H7 (cell line): ENCODE measurements at places on chromosomes 2 and 18.

GRCh38 chr18:77896586-77897252 lies 647.1 kb downstream of the GALR1 start:
- no peak for DNase-seq

DNA sequence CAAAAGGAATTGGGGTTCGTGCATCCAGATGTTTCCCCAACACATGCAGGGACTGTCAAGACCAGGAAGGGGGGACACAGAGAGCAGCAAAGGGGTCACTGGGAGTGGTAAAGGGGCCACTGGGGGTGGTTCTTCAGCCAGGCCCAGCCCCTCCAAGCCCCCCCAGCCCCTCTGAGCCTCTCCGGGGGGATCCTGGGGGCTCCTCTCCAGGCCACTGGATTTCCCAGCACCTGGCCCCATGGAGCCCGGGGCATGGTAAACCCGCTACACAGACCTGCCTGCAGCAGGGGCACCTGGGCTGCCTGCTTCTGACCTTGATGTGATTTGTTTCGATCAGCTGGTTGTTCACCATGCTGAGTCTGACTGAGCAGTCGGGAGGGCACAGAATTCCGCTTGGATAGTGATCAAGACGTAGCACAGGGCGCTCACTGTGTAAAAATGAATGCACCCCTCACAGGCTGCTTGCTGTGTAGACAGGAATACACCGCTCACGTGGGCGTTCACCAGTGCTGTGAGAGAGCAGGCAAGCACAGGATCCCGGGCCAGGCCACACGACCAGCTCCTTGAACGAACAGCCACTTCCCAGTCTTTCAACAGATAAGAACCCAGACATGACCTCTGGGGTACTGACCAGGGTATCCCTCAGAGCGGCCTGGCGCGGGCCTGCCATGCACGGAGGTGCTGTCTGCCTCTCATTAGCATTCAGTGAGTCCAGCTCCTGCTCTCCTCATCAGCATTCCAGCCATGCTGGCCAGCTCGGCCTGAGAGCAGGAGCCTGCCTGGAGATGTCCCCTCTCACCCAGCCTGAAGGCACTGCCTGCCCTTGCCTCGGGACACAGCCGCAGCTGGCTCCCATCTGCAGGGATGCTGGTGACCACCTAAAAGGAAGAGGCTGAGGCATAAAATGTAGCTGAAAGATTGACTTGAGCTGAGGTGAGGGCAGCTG lies 73.3 kb upstream of the OTOS start:
- peak; percentile 53 for DNase-seq

- peak; percentile 72 for DNase-seq
Measured at GRCh38 chr18:7577706-7578105, 10.6 kb downstream of the PTPRM start.

- DNase-seq = no peak
Measured at GRCh38 chr2:218043701-218044109, 25.3 kb upstream of the RUFY4 start.

DNA sequence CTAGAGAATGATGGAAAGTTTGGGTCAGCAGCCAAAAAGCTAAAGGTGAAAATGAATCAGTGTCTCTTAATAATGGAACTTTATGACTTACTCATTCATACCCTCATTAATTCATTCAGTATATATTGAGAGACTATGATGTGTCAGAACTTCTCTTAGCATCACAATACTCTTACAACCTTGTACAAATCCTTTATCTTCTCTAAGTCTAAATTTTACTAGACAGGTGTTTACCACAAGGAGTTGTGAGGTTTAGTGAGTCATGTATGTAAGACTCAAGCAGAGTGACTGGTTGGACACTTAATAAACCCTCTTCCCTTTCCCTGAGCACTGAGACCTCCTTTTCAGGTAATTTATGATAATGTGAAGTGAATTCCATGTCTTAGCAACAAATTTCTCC lies 129.6 kb downstream of the PPP1R1C start:
- DNase-seq = no peak

- no peak for DNase-seq
Measured at GRCh38 chr2:230797515-230798495, 66.9 kb upstream of the ITM2C start.

DNA sequence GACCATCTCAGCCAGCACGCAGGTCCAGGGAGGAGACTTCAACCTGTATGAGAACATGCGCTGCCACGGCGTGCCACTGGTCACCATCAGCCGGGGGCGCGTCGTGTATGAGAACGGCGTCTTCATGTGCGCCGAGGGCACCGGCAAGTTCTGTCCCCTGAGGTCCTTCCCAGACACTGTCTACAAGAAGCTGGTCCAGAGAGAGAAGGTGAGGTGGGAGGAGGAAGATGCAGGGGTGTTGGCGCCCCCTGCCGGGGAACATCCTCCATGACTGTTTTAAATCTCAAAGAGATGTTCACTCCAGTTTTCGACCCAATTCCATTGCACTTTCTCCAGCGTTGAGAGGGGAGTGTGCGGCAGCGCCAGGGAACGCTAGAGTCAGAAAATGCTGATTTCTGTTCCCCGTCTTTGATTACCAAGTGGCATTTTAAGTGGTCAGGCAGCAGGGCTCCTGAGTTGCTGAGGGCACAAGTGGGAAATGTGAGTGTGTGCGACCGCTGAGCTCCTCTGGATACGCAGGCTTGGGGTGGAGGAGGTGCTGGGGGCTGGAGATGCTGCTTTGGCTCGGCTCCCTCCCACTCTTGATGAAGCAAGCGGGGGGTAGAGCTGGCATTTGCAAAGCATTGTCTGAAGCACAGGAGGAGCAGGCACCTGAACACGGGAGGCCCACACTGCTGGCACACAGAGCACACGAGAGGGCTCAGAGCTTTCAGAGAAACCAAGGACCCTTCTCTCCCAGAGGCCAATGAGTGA lies 27.7 kb upstream of the MAPRE3 start:
- DNase-seq = peak; percentile 95

DNA sequence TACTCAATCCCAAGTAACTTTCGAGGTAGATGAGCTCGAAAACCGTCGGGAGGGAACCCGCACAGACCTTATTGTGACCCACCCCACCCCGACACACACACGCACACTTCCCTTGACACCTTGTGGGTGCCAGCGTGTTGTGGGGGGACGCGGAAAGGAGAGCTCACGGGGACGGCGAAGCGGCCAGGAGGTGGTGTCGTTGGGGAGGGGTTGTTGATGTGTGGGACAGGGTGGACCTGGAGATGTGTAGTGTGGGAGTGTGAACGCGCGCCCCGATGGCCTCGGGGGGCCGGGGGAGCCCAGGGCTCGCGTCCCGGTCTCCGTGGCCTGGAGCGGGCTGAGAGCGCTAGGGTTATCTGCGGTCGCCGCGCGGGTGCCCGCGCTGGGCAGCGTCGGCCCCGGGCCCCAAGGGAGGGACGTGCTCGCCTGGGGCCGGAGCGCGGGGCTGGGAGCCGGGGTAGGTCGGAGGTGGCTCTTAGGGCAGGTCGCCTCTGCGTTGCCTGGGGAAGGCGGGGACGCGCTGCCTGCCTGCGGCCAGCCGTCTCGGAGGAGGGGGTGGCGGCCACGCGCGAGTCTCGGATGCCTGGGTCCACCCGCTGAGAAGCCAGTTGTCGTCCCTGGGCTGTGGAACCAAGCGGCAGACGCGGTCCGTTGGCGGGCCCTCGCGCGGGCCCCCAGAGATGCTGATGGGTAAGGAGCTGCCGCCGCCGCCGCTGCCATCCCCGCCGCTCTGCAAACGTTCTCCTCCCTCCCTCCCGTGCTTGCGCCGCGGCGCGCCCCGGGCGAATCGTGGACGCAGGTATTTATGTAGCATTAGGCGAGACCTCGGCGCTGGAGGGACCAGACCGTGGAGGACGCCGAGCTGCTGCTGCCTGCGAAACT lies 1.6 kb downstream of the KLHL29 start:
- peak; percentile 86 for DNase-seq

- DNase-seq = no peak
Measured at GRCh38 chr2:84223191-84223590, 235.9 kb downstream of the SUCLG1 start.

GRCh38 chr2:168666339-168666738 lies 136.1 kb upstream of the NOSTRIN start:
- DNase-seq = no peak

DNA sequence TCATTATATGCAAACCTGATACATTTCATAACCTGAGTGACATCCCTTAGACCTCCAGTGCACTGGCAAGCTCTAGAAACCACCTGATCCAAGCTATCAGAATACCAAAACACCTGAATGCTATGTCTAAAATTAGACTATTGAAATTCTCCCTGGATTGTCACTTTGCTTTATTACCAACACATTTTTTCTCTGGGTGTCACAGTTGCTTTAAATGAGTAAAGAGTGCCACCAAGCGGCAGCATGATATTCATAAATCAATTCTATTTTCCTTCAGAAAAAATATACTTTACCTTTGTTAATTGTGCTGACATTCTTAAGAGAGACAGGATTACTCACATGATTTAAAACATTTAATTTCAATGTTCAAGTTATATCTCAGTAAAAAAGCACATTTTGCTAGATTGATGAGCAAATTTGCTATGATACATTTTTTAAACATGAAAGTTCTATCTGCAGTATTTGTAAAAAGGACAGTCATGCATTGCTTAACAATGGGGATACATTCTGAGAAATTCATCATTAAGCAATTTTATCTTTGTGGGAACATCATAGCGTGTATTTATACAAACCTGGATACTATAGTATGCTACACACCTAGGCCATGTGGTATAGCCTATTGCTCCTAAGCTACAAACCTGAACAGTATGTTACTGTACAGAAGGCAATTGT lies 338.4 kb upstream of the SLC39A10 start:
- DNase-seq = peak; percentile 8

- DNase-seq = peak; percentile 29
Measured at GRCh38 chr2:231634951-231635875, 42.5 kb downstream of the TEX44 start.

GRCh38 chr18:13517369-13517768 lies 209.0 kb downstream of the FAM210A start:
- no peak for DNase-seq

DNA sequence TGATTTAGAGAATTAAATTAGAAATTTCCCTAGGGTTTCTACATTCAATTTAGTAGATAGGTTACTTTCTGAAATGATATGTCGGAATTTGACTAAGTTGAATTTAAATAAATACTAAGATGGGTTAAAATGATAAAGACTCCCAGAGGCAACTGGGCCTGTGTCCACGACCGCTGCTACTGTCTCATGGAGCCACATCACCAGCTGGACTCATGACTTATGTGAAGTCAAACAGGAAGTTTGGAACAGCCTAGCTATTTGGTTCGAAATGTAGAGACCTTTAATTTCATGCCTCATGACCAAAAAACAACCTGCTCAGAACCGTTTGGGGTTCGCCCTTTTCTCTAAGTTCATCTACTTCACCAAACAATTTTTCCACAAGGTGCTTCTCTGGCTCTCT lies 22.2 kb downstream of the GRHL1 start:
- no peak for DNase-seq

GRCh38 chr18:58180172-58180571 lies 136.1 kb downstream of the NEDD4L start:
- DNase-seq = no peak

- DNase-seq = no peak
Measured at GRCh38 chr2:217468042-217468830, 534.6 kb downstream of the TNS1 start.

GRCh38 chr18:38297910-38298309 lies 732.3 kb upstream of the CELF4 start:
- DNase-seq = peak; percentile 7

- DNase-seq = no peak
Measured at GRCh38 chr2:43184339-43184895, 42.0 kb downstream of the ZFP36L2 start.
